ENCODE measurements at places on chromosomes 3 and 15.
A peak's percentile ranks its signal among the peaks of the same experiment; 100 is the strongest.

GRCh38 chr3:182715006-182715405 lies 78.3 kb upstream of the ATP11B start:
- DNase-seq: no peak

DNA sequence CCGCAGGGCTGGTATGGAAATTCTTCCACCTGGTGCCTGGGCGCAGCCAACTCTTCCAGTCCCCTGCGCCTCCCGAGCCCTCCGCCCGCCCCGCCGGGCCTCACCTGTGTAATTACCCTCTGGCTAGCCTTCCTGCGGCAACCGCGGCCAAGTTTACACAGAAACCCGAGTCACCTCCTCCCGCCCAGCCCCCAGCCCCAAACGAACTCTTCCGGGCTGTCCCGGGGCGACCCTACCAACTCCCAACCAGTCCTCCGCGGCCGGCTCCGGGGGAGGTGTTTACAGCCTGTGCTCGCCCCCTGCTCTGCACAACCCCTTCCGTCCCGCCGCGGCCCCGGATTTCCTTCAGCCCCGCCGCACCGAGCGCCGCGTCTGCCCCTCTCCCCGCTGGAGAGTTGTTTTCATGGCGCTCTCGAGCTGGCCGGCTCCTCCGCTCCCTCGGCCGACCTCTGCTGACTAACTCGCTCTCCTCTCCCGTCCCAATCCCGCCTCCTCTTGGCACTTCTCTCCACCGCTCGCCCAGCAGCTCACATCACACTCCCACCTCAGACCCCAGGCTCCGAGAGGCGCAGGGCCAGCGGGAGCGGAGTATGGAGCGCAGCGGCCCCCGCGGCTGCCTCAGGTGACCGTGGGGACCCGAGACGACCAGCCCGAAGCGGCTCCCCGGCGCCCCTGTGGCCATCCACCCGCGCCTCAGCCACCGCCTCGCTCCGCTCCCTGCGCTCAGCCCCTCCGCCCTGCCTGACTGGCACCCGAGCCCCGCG lies 538 bp downstream of the ATOSA start:
- peak; percentile 13 for DNase-seq

- DNase-seq: no peak
Observed at GRCh38 chr3:169604568-169604967, 58.9 kb downstream of the MECOM start.

DNA sequence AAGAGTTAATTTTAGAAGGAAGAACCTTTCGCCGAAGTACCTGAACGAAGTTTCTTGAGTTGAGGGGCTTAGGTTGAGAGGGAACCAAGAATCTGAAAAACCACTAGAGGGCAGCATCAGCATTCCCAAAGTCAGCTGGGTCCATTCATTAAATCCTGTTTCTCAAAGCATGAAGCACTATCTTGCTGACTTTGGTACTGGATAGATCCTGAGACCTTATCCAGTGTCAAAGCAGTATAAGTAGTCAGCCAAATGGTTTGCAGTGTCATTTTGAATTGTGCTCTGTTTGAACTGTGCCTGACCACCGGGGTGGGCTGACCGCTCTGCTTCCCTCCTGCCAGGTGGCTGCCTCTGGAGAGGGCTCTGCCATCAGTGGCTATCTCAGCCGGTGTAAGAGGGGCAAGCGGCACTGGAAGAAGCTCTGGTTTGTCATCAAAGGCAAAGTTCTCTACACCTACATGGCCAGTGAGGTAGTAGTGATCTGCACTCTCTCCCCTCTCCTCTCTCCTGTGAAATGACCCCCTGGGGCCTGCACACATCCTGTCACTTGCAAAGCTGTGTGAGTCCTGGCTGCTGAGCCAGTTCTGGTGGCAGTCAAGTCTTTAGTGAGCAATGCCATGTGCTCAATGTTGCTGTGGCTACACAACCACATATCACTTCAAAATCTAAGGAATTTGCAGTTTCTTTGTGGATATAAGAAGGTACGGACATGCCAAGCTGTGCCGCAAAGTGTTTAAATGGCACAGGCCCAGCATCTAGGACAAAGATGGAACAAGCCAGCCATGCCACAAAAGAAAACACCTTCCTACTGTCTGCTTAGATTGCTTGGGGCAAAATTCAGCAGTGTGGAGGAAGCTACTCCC lies 21.4 kb upstream of the NR2C2 start:
- peak; percentile 67 for DNase-seq

- DNase-seq: no peak
Observed at GRCh38 chr3:177364236-177364635, 167.0 kb upstream of the TBL1XR1 start.

DNA sequence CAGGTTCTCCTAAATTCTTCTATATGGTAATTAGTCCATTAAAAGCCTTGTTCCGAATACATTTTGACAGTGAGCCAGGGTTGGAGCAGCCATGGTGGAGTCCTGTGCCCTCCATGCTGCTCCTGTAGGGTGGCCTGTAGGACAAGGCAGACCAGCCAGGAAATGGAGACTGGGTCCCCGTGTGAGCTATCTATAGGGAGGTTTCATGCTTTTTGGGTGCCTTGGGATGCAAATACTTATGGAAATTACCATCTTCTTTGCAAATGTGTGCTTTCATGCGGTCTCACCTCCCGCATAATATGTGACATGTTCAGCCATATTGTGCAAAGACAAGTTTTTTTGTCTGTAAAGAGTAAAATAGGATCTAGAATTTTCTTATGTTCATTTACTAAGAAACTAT lies 58.0 kb upstream of the FURIN start:
- no peak for DNase-seq

GRCh38 chr3:120025520-120025919 lies 68.7 kb downstream of the GSK3B start:
- no peak for DNase-seq
